ENCODE measurements at places on chromosomes 12 and 14.

DNA sequence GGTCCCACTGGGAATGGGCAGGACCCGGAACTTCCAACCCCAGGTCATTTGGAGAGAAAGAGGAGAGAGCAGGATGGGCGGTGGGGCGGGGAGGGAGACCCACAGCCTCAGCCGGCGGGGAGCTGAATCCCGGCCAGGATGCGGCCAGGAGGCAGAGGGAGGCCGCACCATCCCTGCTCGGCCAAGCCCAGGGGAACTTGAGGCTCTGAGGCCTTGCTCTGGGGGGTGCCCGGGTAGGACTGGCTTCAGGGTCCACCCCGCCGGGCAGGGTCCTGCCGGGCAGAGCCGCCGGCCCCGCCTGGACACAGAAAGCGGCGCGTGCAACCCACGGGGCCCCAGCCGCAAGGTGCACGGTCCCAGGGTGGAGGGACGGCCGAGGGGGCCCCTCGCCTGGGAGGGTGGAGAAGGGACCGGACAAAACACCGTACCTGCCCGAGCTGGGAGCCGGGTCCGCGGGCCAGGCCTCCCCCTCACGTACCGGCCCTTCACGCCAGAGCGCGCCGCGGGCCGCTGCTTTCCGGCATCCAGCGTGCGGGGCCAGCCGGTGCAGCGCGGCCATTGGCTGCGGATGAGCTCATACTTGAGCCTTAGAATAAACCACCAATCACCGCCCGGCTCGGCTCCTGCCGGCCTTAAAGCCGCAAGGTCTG, at the start of gene RPS6KL1:
RPS6KL1 (minus strand) TSS at position 509 of the 650 bp plus-strand sequence. CDS start 1,719 bp downstream, outside the sequence.
- peak; percentile 85 for DNase-seq

DNA sequence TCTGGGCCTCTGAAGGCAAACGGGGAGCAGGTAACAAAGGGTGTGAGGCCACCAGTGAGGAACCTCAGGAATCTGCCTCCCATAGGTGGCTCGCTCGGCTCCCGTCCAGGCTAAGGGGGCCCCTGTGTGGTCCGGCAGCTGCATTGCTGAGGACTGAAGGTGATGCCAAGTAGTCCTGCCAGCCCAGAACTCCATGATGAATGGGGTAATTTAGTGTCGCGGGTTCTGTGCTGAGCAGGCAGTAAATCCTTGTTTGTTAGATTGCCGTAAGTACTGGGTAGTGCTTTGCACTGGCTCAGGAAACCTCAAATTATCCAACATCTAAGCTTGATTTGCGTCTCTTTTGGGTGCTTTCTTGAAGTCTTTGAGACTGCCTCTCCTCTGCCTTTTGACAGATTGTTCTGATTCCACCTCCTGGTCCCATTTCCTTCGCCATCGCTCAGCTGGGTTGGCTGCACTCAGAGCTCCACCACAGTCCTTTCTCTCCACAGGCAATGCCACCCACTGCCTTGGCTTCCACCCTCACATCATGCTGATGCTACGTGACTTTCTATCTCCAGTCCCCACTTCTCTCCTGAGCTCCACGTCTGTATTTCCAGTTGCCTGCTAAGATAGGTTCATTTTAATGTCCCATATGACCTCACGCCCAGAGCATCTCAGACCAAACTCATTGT, 392.0 kb downstream of the FUT8 start:
- DNase-seq: peak; percentile 5

DNA sequence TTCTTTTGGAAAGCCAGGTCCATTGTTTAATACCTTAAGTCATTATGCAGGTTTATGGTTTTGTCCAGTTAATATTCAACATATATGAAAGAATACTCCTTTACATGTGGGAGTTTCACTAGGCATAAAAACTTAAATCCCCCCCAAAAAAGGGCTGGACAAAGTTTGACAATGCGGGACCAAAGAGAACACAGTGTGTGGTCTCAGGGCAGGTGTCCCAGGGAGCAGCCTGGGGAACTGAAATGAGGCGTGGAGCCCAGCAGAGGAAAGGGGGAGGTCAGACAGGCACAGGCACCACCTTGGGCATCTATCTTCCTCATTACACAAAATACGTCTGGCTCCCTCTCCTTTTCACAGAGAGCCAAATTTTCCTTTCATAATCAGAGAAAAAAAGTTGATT, 22.5 kb downstream of the PKP2 start:
- no peak for DNase-seq

DNA sequence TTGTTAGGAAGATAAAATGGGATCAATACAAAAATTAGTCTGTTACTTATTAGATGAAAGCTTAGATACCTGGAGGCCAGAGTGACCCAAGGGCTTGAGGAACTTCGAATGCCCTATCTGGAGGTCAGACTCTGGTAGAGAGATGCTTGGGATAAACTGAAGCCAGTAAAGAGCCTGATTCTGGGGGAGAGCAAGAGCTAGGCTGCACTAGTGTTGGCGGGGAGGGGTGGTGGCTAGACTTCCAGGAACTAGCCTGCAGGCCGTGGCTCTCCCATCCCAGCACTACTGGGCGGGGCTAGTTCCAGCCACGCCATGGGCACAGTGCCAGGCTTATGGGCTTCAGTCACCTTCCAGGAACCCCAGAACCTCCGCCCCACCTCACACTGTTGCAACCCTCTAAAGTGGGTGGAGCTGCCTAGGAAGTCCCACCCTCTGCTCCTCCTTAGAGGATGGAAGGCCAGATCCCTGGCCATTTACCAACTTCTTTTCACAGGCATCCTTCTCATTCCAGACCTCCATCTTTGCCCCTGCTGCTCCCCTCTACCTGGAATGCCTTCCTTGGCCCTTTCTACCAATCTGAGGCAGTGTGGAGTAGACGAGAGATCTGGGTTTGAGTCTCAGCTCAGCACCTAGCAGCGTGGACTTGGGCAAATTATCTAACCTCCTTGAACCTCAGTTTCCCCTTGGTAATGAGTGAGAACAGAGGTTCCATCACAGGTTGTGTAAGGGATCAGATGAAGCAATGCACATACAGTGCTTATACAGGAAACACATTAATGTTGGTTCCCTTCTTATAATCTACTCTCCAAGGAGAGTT, 6.3 kb upstream of the NFE2 start:
- no peak for DNase-seq

DNA sequence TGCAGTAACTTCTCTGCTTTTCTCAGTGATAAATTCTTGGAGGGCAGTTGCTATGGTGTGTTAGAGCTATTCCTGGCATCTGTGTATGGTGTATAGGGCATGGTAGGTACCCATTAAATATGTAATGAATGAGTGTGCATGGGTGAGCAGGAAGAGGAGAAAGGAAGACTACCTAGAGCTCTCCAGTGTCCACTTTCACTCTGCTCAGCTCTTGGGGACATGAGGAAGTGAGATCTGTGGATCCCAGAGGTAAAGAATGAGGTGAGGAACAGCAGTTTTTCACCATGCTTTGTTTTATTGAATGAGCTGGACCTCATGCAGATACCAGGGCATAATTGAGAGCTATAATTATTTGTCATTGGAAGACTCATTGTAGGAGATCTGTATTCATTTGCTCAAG, 444.8 kb upstream of the RGS6 start:
- DNase-seq: no peak

DNA sequence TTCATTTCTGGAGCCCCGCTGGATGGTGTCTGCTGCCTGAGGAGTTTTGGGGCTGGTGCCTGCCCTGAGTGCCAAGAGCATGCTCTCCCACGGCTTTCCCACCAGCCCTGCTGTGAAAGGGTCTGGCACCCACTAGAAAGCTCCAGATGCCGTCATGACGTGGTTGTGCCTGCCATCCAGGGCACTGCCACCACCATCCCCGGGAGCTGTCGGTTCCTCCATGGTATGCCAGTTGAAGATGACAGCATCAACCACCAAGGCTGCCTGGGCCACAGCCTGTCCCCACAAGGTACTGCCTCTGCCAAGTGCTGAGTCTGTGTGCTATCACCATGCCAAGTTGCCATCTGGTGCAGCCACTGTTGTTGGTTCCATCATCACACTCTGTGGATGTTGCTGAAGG, 85.9 kb downstream of the TTC8 start:
- DNase-seq: no peak

GRCh38 chr14:74612350-74613021, 449 bp upstream of the LTBP2 start:
- peak; percentile 84 for DNase-seq

DNA sequence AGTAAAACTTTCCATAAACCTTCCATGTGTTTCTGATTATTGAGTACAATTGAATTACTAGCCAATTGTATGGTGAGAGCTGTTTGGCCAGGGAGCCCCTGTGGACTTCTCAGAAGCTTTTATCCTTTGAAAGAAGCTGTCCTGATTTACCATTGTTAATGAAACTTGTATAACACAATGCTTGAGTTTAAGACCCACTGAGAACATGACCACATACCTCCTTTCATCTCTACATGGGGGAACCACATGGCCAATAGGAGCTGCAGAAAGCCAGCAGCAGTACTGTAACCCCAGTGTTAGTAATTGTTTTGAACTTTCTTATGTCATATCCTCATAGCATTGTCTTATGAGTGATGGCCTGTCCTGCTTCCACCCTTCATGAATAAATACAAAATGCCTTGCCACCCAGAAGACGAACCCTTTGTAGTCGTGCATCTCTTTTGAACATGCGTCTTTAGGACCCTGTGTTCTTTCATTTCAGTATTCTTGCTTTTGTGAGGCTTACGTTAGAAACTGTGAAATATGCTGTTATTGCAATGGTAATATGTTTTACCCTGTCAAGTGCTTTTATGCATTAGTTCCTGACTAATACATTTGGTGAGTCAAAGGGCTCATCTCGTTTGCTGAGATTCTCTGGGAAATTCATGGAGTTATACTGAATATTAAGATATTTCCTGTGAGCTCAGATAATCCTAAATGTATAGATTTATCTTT, 815.7 kb downstream of the NRXN3 start:
- no peak for DNase-seq
